ENCODE measurements at places on chromosomes 11 and 22.

DNA sequence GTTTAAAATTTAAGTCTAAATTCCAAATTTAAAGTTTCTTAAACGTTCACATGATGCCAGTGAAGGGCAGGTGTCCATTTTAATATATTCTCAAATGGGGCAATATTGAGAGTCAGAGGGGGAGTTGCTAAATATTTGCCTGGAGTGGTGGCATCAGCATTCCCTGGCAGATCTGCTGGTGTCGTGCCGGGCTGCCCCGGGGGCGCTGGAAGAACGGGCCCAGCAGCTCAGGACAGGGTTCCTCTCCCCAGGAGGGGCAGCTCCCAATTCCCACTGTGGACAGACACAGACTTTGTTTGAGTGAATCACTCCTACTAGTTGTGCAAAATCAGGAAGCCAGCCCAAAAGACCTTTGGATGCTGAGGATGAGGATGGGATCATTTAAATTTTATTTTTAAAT is 468.7 kb upstream of the B3GAT1 start:
- no peak for DNase-seq

DNA sequence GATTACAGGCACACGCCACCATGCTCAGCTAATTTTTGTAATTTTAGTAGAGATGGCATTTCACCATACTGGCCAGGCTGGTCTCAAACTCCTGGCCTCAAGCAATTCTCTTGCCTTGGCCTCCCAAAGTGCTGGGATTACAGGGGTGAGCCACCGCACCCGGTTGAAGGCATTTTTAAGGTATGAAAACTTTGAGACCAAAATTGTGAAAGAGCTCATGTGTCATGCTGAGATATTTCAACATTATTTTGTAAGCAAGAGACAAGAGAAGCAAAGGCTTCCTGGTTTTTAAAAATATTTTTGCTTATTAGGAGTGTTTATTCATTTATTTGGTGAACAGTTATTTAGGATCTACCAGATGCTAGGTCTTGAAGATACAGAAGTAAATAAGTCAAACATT is 6.8 kb downstream of the NHERF4 start:
- DNase-seq: no peak

DNA sequence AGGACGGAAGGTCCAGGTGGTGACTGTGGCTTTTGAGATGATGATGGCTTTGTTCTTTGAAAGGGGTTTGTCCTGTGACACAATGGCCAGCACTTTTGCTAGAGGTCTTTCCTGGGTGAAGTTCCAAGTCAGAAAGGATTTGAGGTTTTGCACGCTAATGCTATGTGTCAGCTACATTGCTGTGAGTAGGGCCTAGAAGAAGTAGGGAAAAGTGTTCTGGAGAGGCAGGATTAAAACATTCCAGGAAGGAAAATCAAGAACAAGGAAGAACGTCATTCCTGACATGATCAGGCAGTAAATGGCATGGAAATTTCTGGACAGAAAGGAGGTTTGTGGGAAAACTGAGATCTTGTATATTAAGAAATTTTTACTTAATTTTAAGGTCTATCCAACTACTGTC is 290.7 kb downstream of the NTM start:
- no peak for DNase-seq

GRCh38 chr11:9850224-9850895 is 186.5 kb downstream of the SWAP70 start:
- no peak for DNase-seq

- DNase-seq: no peak
Observed at GRCh38 chr22:42207918-42208317, 62.5 kb downstream of the TCF20 start.

DNA sequence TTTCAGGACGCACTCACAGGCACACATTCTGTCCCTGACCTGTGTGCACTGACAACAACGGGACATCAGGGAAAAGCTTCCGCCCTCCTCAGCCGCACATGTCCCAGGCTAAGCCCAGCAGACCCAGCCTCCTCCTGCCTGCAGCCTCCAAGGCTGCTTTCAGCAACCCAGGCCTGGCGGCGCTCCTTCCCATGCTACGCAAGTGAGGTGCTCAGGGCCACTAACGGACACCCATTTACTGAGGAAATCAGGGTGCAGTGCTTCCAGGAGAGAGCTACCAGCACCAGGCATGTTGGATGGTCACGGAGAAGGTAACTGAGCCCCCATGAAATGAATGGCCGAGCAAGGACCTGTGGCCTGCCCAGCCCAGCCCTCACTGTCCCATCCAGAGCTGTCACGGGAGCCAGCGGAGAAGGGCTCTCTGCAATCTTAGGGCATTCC is 6.9 kb downstream of the MOB2 start:
- DNase-seq: no peak

DNA sequence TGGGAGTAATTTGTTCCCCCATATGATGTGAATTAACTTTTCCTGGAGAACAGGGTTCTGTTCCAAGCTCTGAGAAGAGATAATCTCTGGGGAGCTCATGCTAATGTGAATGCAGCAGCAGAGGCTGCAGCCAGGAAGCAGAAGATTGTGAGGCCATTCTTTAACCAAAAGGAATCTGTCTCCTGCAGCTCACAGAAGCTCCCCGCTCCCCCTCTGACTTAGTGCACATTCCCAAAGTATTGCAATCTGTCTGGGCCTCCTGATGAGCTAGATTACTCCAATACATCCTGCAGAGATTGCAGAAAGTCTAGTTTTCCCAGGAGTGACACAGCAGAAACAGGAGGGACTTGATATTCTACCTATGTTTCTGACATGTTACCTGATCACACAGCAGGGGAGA is 420.6 kb upstream of the FAT3 start:
- no peak for DNase-seq

GRCh38 chr22:36887162-36887561 is 26.3 kb upstream of the CSF2RB start:
- no peak for DNase-seq

DNA sequence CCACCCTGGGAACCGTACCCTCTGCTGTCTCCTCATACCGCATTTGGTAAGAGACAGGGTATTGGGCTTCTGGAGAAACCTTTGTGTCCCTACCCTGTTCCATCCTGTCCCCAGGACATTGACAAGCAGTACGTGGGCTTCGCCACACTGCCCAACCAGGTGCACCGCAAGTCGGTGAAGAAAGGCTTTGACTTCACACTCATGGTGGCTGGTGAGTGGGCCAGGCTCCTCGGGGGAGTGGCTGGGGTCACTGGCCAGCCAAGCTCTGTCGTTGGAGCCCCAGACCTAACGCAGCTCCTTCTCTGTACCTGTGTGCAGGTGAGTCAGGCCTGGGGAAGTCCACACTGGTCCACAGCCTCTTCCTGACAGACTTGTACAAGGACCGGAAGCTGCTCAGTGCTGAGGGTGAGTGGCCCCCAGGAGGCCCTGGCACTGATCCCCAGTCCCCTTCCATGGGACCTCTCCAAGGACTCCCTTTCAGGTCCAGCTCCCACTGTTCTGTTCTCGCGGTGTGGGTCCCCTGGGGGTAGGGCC is 3.8 kb upstream of the GP1BB start:
- DNase-seq: peak; percentile 38

DNA sequence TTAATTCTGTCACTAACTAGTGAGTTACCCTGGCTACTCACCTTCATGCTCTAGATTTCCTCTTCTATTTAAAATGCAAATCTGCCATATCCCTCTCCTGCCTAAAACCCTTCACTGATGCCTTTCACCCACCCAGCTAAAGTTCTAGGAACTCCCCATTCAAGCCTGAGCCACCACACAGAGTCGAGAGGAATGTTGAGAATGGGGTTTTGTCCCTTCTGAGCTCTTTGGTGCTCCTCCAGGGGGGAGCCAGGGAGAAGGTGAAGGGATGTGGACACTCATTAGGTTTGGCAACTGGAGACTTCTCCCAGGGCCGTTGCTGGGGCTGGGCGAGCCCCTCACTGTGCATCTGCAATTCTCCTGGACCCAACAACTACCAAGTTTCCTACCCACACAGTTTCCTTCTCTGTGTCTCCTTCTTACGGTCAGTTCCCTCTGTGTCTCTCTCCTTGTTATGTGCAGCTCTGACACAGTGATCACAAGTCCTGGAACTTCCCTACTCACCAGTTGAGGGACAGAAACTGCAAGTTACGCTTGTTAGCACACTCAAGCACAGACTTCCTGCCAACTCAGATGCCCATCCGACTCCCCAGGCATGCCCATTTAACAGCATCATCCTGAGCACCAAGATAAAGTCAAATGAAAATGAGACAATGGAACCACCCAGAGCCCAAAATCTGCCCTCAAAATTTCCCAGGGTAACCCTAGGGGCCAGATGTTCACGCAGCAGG is 6.5 kb upstream of the IL10RA start:
- DNase-seq: no peak

GRCh38 chr11:121606354-121606753 is 153.6 kb upstream of the SORL1-AS1 start:
- no peak for DNase-seq

- no peak for DNase-seq
Observed at GRCh38 chr11:102653744-102654291, 28.7 kb upstream of the MMP20 start.

GRCh38 chr11:76791861-76792260 is 8.7 kb downstream of the TSKU start:
- no peak for DNase-seq

GRCh38 chr11:64385945-64386704 is 27.2 kb downstream of the RPS6KA4 start:
- DNase-seq: no peak

- no peak for DNase-seq
Observed at GRCh38 chr11:119795231-119795630, 66.2 kb upstream of the NECTIN1 start.

- no peak for DNase-seq
Observed at GRCh38 chr11:73218830-73219215, 742 bp downstream of the P2RY2 start.

DNA sequence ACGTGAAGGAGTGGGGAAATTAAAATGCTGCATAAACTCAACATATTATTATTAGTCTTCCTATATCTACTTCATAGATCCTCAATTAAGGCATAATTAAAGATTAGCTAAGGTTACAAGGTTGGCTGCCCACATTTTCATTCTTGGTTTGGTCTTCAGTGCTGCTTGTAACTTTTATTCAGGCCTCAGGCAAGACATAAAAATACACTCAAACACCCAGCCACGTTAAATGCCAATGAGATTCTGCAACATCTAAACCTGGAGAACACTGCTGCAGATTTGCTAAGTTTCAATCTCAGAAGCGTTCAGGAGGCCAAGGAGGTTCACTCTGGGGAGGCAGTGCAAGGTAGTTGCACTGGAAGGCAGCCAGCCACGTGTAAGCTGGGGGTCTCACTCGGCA is 358.7 kb upstream of the NARS2 start:
- no peak for DNase-seq

- DNase-seq: no peak
Observed at GRCh38 chr22:44889255-44889878, 120.4 kb downstream of the PHF21B start.

- DNase-seq: no peak
Observed at GRCh38 chr11:111231836-111232235, 13.7 kb upstream of the POU2AF2 start.

DNA sequence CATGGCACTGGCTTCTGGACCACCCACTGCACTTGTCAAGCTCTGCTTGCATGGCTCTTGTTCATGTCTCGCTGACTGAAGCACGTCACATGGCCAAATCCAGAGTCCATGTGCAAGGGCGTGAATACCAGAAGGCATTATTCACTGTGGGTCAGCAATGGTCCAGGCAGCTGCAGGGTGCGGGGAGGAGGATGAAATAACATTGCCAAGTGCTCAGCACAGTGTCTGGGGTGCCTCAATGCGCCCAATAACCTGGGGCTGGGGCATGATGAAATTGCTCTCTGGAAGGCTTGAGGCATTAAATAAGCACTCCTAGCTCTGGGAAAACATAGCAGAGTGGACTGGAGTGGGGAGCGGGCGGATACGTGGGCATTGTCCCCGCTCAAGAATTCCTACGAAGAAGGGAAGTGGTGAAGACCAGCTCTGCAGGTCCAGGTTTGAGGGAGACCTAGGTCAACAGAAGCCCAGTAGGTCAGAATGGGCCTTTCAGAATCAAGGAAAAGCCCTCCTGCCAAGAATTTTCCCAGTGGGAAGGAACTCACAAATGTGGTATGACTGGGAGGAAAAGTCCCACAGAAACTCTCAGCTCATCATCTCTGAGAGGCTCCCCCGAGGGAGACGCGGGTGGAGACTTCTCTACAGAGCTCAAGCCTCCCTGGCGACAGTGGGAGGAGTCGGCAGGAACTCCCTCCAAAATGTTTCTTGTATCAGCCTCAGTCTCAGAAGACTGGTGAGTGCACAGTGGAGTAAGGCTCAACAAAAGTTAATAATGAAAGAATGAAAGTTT is 15.3 kb upstream of the ACCSL start:
- no peak for DNase-seq

DNA sequence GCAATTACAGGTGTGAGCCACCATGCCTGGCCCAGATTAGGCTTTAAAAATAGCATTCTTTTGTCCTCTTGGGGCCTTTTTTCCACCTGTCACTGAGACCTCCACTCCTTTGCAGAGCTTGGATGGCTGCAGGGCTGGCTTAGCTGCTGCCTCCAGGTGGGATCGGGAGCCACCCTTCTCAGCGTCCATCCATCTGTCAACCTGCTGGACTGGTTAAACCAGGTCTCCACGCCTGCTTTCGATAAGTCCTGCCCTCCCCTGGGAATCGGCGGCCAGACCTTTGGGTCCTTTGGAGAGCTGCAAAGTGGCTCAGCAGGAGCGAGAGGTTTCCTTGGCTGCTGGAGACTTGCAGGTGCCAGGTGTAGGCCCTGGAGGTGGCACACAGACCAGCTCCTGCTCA is 23.4 kb upstream of the GRAMD4 start:
- no peak for DNase-seq

GRCh38 chr11:83092488-83093384 is 21.0 kb upstream of the RAB30 start:
- DNase-seq: peak; percentile 26

DNA sequence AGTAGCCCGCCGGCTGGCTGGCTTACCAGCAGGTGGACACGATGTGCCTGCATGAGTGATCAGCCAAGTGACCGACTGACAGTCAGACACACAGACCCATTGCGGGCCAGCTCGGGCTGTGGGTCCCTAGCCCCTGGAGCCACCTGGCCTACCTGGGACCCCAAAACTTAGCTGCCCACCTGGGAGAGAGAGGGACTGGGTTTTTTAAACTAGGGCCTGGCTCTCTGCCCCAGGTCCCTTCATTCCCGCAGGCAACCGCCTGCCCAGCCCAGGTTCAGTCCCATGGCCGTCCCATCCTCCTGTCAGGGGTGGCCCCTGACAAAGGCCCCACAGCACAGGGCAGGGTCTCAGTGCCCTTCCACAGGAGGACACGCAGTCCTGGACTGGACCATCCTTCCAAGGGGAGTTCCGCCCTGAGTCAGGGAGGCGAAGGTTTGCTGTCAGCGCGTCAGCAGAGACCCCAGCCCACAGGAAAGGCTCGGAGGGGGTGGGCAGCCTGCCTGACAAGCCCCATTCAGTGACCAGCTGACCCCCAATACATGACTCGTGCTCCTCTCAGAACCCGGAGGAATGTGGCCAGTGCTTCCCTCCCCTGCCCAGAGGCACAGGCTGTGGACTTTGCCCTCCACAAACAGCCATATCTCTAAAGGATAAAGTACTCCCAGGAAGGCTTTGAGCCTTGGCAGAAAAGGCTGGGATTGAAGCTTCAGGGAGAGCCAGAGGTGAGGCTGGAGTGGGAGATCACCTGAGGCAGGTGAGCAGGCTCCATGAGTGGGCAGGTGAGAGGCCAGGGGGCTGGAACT is 8.4 kb downstream of the SLCO2B1 start:
- DNase-seq: no peak

GRCh38 chr11:12061851-12062560 is 48.4 kb upstream of the MICAL2 start:
- no peak for DNase-seq
